Brain pericyte (primary cell): ENCODE measurements at places on chromosomes 5 and 9.

GRCh38 chr9:133368249-133368881 lies 7.5 kb downstream of the SURF4 start:
- no peak for DNase-seq

GRCh38 chr9:131805803-131806202 lies 65.9 kb upstream of the RAPGEF1 start:
- no peak for DNase-seq

DNA sequence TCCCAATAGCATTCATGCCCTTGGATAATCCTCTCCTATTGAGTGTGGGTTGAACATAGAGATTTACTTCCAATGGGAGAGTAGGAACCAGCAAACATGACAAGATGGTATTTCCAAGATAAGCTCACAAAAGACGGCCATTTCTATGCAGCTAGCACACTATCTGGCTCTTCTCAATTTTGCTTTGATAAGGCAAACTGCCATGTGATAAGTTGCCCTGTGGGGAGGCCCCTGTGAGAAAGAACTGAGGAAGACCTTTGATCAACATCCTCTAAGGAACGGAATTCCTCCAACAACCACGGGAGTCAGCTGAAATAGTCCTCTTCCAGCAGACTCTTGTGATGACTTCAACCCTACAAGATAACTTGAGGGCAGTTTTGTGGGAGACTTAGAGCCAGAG lies 211.9 kb upstream of the TRPM3 start:
- no peak for DNase-seq

GRCh38 chr5:93978222-93978621 lies 236.8 kb upstream of the POU5F2 start:
- DNase-seq = no peak

GRCh38 chr9:76725885-76726284 lies 38.4 kb upstream of the PCA3 start:
- no peak for DNase-seq

- peak; percentile 20 for DNase-seq
These were observed 41.1 kb downstream of the DAP start for GRCh38 chr5:10719965-10720364.

- no peak for DNase-seq
These were observed 27.9 kb downstream of the KDM4C start for GRCh38 chr9:6785682-6786081.

GRCh38 chr9:107545036-107545435 lies 55.5 kb upstream of the KLF4 start:
- no peak for DNase-seq

GRCh38 chr5:124972703-124973102 lies 226.3 kb upstream of the ZNF608 start:
- DNase-seq = no peak

DNA sequence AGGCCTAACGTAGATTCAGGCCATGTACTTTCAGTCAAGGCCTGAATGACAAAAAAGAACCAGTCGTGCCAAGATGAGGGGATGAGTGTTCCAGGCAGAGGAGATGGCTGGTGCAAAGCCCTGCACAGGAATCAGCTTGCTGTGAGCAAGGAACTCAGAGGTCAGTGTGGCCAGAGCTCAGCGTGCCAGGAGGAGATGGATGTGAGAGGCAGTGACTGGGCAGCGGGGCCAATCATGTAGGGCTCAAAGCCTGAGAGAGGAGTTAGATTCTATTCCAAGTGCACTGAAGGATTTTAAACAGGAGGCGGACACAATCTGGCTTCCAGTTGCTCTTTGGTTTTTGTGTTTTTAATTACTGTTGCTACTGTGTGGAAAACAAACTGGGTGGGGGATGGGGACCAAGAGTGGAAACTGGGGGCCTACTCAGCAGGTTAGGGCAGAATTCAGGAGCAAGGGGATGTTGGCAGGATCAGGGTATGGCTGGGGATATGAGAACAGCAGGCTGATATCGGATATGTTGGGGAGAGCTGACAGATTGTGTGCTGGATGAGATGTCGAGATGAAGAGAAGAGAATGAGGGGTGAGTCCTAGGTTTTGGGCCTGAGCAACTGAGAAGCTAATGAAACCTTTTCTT lies 64.3 kb downstream of the ANGPTL2 start:
- no peak for DNase-seq

DNA sequence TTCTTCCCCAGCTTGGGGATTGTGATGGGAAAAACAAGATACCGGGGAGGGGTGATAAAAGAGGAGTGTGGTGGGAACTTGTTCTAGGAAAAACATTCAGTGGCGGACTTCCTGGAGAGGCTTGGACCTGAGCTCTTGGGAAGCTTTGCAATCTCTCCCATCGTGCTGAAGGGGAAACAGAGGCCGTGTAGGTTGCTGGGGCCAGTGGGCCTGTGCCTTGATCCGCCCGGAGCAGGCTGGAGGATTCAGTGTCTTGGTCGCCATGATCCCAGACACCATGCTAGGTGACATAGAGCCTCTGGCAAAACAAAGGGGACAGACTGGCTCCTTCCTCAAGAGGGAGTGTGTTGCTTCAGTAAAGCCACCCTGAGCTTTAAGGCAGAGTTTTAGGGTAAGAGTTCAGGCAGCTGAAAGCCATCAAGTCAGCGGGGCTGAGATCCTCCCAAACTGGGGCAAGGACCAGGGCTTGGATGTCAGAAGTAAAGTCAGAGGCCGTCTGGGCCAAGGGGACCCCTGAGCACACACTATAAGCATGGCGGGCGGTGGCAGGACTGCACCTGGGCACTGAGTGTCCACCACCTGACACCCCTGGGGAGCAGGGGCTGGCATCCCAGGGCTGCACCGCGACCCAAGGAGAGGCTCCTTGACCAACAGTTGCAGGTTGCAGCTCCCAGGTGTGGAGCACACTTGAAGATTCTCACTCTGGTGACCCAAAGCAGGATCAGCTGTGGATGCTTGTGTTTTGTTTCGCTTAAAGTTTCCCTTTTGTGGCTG lies 44.7 kb downstream of the TRIP13 start:
- DNase-seq = no peak

DNA sequence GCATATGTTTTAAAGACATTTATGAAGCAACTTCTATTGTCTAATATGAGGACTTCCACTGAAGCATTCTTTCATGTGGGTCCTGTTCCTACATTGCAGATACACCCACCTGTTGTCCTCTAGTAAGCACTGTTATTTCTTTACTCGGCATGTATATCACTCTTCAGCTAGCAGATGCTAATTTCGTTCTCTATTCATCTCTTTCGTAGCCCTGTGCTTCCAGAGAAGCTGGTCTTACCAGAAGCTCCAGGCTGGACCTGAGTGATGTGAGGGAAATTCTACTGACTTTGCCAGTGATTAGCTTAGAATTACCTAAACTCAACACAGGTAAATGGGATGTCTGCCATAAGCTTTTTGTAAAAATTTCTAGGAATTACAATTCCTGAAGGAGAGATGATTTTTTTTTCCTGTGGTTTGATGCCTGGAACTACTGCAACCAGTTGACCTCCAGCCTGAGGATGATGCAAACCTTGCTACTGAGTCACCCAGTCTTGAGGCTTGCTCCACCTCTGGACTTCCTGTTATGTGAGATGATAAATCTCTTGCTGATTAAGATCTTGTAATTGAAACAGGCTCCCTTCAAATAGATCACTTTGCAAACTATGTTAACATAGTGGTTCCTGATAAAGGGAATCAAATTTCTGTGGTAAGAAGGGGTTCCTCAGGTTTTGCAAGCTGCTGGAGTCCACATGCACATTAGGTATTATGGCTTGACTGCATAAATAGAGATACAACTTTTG lies 52.2 kb upstream of the SPINK5 start:
- DNase-seq = no peak

DNA sequence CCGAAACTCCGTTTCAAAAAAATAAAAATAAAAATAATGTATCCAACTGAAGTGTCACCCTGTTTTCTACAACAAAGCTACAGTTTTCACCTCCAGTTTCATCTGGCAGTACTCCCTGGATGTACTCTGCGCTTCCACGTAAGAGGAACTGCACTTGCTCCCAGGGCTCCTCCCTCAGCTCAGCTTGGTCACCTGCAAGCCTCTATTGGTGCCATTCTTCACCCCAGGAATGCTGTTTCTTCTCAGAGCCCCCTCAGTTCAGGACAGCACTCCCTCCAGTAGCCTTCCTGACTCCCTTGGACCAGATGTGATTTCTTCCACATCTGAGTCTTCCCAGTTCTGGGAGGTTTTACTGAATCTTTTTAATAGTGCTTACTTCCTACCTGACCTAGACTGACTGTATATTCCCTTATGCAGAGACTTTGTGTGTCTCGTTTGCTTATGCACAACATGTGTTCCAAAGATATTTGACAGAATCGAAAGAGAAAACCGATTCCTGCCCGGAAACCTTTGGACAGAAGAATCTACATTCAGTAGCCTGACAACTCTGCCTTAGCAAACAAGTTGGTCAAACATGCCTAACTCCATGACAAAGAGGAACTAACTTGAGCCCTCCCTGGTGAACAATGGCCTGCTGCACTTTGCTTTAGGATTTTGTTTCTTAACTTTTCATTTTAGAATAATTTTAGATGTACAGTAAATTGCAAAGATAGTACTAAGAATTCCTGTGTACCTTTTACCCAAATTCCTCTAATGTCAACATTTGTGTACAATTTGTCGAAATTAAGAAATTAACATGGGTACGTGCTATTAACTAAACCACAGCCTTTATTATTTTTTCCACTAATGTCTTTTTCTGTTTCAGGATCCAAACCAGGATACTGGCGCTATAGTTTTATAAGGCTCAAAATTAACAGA lies 814 bp downstream of the CCDC125 start:
- no peak for DNase-seq

GRCh38 chr9:132591751-132592314 lies 9.4 kb downstream of the BARHL1 start:
- DNase-seq = no peak

DNA sequence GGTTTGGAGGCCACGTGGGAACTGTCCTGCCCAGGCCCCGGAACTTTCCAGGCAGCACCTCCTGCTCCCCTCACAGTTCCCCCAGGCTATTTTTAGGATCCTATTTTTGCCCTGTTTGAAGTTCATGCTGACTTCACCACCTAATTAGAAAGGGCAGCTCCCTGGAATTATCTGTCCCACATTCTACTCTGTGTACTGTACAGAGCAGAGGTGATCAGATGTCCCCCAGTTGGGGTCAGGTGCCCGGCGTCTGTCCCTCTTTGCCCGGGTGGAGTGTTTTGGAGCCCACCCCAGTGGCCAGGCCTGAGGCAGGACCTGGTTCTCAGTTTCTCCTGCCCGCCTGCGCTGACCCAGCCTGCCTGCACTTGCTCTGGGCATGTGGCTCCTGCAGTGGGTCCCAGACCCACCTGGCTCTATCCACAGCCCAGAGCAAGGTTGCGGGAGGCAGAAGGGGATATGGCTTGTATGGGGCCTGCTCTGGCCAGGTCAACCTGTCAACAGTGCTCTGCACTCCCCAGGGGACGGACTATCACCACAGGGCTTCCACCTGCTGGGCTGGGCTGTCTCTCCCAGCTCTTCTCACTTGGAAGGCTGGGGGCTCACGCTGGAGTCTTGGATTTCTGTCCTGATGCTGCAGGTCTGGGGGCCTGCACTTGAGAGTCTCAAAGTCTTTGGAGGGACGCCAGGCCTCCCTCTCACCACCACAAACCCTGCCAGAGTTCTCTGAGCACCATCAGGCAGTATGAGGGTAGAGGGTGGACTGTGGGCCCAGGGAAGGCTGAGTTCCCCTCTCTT lies 268.3 kb downstream of the GADD45G start:
- DNase-seq = no peak

- no peak for DNase-seq
These were observed 59.9 kb upstream of the ZFR start for GRCh38 chr5:32504329-32504988.

DNA sequence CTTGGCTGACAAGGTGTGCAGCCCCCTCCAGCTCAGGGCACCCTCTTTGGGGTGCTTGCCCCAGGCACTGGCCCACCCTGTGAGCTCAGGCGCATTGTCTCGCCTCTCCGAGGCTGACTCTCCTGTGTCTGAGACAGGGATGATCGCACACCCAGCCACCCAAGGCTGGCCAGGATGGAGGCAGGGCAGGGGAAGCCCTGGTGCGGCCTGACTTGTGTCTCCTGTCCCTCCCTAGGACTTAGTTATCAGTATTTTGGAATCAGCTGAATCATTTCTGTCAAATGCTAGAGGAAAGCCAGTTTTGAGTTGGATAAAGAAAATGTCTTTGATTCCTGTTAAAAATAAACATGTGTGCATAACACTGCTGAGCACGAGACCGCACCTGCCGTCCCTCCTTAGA lies 2.5 kb upstream of the DBH start:
- DNase-seq = no peak

DNA sequence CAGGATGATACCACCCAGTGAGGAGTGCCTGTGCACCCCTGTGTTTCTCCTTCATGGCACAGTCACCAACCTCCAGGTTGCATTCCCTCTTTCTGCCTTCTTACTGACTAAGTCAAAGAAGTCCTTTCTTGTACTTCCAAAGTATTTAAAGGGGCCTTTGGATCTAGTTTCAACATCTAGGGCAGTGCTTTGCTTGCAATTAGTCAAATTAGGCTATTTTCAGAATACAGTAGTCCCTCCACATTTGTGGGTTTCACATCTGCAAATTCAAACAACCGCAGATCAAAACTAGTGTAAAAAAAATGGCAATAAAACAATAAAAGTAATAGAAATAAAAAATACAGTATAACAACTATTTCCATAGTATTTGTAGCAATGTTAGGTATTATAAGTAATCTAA lies 333.9 kb upstream of the SEMA6A start:
- DNase-seq = no peak

DNA sequence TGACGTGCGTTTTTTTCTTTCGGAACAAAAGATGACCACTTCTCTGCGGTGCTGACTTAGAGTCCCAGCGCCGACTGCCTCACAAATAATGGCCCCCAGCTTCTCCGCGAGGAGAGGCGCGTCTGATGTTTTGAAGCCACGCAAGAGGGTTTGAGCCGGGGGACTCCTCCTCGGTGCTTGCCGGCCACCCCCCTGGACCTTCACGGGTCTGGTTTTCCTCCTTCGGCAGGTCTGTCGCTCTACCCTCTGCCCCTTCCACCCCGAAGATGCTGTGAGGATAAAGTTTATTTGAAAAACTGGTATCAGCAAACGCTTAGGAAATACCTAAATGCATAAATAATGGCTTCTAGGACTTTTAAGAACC lies 584 bp downstream of the USP20 start:
- no peak for DNase-seq

DNA sequence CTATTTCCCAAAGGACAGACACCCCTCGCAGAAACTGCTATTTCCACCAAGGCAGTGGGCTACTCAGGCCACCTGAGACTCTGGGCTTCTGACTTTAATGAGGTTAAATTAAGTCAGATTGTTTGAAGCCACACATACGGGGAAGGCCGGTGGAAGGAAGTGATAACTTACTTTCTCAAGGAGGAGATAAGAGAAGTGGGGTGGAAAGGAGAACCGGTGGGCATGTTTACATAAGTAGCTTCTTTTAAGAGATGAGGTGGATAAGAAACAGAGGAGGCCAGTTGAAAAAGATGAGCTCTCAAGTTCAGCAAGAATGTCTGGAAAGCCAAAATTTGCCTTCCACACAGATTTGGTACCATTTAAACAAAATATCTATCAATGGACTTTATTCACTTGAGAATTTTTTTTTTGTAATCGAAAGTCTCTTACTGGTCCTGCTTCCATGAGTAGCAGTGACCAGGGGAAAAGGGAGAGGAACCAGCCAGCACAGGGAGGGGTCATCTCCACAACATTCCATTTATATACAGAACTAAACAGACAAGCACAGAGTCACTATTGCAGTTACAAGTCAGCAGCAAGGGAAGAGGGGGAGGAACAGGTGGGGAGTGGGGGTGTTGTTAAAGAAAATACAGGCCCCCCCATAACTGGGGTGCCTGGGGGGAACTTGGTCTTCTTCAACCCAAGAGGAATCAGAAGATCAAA lies 20.0 kb downstream of the CCDC125 start:
- DNase-seq = no peak

- no peak for DNase-seq
These were observed 75.7 kb downstream of the FBXL7 start for GRCh38 chr5:15575666-15576065.
